ENCODE measurements at places on chromosomes 12 and 14. TPM values are rescaled to one million over a fixed set of nuclear protein-coding genes. Genes with fewer than 3 reads are reported as not detected.

Gene EFS
- 0.12 TPM for total RNA-seq

GRCh38 chr14:95220663-95221231 is 63.4 kb upstream of the DICER1 start:
- DNase-seq = peak; percentile 34

- no peak for DNase-seq
Measured at GRCh38 chr12:57590479-57590863, 521 bp upstream of the PIP4K2C start.

GRCh38 chr12:70608184-70608583 is 29.0 kb downstream of the PTPRB start:
- DNase-seq = no peak

Gene R3HDM2
- total RNA-seq = 16.4 TPM

DNA sequence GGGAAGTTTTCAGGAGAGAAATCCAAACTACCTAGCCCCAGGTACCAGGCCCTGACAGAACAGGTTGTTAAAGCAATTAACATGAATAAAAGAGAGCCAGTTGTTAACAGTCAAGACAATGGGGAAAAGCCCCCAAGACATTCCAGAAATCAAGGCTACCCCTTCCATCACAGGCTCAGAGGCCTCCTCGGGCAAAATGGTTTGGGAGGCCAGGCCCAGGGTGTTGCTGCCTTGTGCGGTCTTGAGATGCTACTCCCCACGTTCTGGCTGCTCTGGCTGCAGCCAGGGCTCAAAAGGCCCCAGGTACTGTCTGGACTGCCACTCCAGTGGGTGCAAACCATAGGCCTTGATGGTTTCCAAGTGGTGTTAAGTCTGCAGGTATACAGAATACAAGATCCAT is 7.0 kb downstream of the CRY1 start:
- DNase-seq = no peak

GRCh38 chr12:40325349-40325960 is 100.7 kb downstream of the LRRK2 start:
- DNase-seq = peak; percentile 22

Measured in M059J (cell line).